ENCODE measurements at places on chromosomes 1 and 21.

DNA sequence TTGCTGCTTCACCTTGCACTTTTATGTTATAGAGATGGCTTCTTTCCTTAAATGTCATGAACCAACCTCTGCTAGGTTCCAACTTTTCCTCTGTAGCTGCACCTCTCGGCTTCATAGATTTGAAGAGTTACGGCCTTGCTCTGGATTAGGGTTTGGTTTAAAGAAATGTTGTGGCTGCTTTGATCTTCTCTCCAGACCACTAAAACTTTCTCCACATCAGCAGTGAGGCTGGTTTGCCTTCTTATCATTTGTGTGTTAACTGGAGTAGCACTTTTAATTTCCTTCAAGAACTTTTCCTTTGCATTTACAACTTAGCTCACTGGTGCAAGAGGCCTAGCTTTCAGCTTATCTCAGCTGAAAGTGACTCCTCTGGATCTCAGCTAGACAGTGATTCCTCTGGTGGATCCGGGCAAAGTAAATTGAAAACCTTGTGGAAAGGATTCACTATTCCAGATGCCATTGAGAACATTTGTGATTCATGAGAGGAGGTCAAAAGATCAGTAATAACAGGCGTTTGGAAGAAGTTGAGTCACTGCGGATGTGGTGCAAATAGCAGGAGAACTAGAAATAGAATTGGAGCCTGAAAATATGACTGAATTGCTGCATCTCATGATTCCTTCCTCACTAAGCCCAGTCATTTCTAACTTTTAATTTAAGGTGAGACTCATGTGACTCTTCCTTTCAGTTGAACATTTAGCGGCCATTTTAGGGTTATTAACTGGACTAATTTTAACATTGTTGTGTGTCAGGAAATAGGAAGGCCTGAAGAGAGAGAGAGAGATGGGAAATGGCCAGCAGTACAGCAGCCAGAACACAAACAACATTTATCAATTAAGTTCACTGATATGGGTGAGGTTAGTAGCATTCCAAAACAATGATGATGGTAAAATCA, 16.2 kb upstream of the RGS1 start:
- no peak for DNase-seq

DNA sequence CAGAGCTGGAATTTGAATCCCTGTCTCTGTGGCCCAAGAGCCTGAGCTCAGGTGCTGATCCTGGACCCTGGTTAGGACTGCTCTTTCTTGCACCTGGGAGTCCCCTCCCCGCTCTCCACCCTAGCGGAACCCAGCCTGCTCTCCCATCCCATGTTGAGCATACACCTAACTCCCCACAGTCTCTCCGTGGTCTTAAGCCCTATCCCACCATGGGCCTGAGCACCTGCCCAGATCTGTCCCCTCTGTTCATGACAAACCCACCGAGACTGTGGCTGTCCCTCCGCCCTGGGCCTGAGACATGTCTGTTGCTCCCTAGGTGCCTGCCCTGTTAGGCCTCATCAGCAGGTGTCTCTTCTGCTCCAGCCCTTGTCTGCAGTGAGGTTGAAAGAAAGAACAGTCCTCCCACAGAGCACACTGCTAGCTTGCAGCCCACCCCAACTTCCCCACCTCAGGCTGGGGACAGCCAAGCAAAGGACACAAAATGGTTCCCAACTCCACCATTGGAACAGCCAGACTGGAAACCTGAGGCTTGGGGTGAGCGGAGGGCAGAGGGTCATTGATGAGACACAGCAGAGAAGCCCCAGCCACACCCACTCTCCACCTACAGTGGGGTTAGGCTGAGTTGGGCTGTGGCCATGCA, 118.5 kb downstream of the MATN1 start:
- DNase-seq, result no peak

DNA sequence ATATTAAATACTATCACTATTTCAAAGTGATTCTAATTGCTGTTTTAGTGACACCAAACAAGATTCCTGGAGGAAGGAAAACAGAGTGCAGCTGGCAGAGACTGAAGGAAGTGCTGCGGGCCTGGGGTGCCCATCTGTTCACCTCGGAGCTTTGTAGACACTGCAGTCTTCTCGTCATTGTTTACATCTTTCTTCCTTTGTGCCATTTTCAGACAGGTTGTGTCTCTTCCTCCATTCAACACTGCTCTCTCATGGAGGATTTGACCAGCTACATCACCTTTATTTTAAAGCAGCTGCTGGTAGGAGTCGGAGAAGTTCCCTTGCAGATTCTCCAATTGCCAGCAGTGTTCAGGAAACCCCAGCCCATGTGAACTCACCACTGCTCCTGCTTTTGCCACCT, 37.3 kb downstream of the ABCA4 start:
- no peak for DNase-seq

- DNase-seq, result no peak
Measured at GRCh38 chr1:154664331-154665002, 56.5 kb upstream of the ADAR start.

- DNase-seq, result no peak
Measured at GRCh38 chr21:35424122-35424521, 375.0 kb upstream of the RUNX1 start.

- no peak for DNase-seq
Measured at GRCh38 chr1:4166713-4167112, 266.6 kb upstream of the C1orf174 start.

DNA sequence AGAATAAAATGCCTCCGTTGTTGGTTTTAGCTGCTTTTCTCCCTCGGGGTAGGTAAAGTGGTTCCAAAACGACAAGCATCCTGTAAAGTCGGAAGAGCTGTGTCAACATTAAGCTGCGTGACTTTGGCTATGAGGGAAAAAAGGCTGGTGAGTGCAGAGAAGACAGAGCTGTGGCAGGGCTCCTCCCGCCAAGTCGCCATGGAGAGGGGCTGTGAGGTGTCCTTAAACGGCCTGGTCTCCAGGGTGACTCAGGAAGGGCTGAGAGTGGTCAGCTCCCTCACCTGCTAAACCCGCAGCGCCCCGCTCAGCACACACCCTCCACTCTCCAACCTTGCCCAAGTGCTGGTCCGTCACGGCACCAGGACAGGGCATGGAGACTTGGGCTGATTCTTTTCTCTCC, 91.6 kb upstream of the SAMD11 start:
- no peak for DNase-seq

GRCh38 chr1:67645495-67646144, 39.4 kb upstream of the GADD45A start:
- no peak for DNase-seq
